NCI-H69 (cell line): ENCODE measurements at places on chromosomes 16 and 17.

DNA sequence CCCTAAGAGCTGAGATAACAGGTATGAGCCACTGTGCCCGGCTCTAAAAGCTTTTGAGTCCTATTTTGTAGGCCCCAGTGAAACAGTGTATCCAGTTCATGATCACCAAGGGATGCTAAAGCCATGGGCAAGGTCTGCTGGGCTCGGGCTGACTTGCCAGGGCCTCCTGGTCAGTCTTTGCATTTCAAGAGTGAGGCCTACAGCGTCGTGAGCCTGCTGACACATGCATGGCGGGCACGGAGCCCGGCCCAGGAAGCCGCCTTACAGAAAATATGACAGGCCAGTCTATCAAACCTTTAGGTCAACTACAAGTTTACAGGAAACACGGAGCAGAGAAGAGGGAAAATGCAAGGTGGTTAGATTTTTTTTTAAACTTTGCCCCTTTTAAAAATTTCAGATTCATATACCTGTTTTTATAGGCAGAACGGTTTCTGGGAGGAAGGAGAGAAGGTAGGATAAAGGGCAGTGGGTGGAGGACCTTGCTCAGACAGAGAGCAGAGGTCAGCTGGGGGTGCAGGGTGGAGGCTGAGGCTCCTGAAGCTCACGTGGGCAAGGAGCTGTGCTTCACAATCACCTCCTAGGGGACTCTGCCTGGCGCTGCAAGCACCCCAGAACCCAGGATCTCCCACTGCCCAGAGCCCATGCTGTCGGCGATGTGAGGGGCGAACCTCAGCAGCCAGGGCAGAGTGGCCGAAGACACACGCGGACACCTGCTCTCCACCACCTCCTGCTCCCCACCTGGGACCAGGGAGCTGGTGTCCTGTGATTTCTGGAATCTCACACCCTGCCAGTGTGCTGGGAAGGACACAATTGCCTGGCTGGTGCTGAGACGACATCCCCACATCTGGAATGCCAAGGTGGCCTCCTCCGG, 21.3 kb downstream of the C16orf95 start:
- DNase-seq, result no peak

GRCh38 chr16:24005577-24005976, 169.8 kb downstream of the PRKCB start:
- no peak for DNase-seq

DNA sequence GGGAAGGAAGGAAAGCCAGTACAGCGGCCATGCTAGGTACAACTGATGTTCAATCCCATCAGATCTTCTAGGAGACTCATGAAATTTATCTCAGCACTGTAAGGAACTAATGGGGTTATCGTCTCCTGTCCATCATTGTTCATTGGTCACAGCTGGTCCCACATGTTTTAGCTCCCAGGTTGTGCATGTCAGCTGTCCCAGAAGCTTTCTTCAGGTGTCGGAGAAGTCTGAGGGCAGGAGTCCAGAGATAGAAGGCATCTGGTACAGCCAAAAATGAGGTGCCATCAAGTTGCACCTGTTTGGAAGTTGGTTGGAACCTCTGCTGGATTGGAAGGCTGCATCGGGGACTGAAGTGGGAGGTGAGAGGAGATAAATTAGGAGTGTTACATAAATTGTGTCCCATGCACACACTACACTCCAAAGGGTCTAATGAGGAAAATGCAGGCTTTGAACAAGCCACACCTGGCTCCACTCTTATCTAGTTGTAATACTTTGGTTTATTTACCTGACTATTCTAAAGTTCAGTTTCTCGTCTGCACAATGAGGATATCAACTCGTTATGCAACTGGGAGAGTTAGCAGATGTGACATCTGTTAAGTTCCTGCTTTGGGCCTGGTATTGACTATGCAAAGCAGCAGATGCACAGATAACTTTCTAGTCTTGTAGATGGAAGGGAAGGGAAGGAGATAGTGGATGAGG, 62.9 kb downstream of the MAP2K6 start:
- no peak for DNase-seq

DNA sequence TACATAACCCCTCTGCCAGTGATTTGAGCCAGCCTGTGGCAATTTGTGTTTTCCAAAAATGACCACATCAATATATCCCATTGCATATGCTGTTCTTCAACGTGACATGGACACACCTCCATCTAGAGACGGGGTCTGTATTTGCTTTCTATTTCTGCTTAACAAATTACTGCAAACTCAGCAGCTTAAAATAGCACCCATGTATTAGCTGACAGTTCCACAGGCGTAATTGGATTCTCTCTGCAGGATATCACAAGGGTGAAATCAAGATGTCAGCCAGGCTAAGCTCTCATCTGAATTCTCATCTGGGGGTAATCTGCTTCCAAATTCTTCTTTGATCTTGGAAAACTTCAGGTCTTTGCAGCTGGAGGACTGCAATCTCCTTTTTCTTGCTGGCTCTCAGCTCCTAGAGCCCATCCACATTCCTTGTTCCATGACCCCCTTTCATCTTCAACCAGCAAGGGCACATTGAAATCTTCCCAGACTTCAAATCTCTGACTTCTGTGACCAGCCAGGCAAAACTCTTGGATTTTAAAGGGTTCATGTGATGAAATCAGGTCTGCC, 8.2 kb downstream of the KRT9 start:
- peak; percentile 31 for DNase-seq

DNA sequence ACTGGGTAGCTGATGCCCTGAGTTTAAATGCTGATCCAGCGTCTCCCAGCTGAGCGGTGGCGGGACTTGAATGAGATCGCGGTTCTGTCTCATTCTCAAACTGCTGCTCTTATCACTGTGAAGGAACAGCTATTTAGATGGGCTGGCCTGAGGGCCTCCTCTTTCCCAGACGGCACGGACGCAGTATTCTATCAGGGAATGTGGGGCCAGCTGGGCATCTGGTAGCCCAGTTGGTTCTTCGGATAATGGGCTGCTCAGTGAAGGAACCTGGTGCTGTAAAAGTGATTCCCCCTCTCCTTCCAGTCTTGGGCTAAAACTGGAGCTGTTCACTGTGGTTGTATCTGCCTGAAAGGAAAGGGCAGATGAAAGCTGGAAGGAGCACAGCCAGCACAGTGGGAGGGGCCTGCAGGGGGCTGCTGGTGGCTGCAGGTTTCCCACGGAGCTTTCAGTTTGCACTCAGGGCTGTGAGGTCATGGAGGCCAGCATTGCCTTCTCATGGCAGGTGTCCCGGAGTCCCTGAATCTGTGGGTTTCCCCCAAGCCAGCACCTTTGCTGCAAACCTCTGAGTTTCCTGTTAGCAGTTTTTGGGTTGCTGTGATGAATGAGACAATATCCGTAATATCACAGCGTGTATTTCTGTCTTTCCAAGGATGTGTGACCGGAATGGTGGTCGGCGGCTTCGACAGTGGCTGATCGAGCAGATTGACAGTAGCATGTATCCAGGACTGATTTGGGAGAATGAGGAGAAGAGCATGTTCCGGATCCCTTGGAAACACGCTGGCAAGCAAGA, 3.6 kb downstream of the IRF8 start:
- DNase-seq, result no peak

DNA sequence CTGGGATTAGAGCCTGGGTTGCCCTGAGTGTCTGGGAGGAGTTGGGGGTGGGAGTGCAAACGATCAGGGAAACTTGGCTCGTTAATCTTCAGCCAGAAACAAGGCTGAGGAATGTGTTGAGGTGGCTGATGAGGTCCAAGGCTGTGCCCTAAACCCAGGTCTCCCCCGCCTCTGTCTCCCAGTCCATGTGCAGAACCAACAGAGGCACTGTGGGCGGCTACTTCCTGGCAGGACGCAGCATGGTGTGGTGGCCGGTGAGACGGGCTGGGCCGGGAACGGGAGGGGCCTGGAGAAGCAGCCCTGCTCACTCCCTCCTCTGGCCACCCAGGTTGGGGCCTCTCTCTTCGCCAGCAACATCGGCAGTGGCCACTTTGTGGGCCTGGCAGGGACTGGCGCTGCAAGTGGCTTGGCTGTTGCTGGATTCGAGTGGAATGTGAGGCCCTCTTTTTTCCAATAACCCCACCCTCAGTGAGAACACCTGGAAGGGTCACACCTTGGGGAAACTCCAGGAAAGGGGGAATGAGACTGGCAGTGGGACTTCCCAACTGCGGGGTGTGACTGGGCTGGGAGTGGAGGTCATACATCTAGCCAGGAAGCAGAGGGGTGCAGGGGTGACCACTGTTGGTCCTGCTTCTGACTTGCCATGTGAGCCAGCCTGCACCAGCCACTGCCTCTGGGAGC, 1.7 kb downstream of the SLC5A2 start:
- DNase-seq, result no peak

- peak; percentile 44 for DNase-seq
Measured at GRCh38 chr17:75654176-75654575, 12.8 kb downstream of the RECQL5 start.

DNA sequence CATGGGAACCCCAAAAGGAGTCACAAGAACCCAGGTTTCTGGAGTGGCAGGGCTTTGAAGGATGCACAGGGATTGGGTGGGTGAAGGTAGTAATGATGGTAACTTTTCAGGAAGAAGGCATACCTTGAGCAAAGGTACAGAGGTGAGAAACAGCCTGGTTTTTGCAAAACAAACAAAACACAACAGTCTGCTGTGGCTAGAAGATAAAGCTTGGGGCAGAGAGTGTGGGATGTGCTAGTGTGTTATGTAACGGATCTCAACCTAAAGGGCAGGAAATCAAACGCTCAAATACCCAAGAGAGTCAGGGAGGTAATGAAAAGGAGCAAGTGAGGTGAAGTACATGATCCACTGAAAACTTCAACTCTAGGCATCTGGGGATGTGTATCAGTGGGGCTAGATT, 4.6 kb downstream of the PTGES3L start:
- no peak for DNase-seq

- peak; percentile 20 for DNase-seq
Measured at GRCh38 chr17:4476511-4477070, 22.1 kb upstream of the SPNS2 start.

- DNase-seq, result no peak
Measured at GRCh38 chr16:35552763-35553162, 2093.4 kb downstream of the TP53TG3F start.
